ENCODE measurements at places on chromosomes 1 and 21.

DNA sequence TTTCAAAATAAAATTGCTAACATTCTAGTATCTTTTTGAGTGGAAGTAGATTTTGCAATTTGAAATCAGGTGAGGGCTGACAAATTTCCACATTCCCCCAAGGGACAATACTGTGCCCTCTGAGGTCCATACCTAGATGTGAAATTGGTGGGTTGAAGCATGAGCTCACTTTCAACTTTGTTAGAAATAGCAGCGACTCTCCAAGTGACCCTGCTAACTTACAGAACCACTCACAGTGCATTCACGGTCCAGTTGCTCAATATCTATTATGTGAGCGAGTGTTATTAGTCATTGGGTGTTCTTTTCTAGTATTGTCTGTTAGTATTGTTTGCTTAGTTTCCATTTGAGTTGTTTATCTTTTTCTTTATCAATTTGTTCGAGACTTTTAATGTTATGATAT is 53.6 kb upstream of the ASB17 start:
- no peak for DNase-seq

GRCh38 chr1:94978401-94978800 is 51.5 kb upstream of the CNN3 start:
- no peak for DNase-seq

- no peak for DNase-seq
These were observed 145.2 kb downstream of the TNR start for GRCh38 chr1:175597969-175598765.

GRCh38 chr1:30487042-30487441 is 236.3 kb downstream of the MATN1 start:
- DNase-seq: no peak

- DNase-seq: no peak
These were observed 67.0 kb downstream of the RGS18 start for GRCh38 chr1:192225266-192225665.

GRCh38 chr1:60889709-60890108 is 192.7 kb upstream of the NFIA start:
- no peak for DNase-seq
